ENCODE measurements at places on chromosomes 1 and 21.
A peak's percentile ranks its signal among the peaks of the same experiment; 100 is the strongest.

DNA sequence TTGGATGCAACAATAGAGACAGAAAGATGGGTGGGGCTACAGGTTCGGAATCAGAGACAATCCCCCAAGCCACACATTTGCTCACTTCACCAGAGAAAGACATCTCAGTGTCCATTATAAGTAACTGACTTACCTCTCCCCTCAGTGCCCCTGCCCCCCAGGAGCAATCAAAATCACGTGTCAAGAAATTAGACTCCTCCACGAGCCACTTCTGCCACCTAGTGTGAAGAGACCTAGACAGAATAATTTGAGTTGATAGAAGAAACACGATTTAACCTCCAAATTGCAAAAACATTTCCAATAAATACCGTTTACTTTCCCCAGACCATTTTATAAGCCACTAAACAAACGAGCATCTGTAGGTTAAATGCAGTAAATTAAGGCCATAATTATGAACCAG is 123.2 kb downstream of the SLC30A10 start:
- DNase-seq = no peak

GRCh38 chr1:208222376-208223126 is 21.6 kb downstream of the PLXNA2 start:
- no peak for DNase-seq

DNA sequence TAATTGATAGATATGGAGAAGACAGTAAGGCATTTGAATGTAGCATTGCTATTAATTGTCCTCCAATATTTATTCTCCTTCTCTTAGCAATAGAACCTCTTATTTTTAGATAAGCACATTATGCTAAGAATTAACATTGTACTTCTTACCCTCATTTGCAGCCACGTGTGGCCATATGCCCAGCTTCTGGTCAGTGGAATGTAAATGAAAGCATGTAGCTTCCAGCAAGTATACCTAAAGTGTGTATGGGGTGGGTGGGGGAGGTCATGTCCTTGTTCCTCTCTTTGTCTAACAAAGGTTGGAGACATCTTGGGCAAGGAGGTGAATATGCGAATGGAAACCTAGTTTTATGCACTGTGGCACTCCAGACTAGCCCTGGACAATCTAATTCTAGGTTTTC is 133.6 kb upstream of the HMCN1 start:
- DNase-seq = no peak

- DNase-seq = no peak
Measured at GRCh38 chr1:32991386-32991785, 26.8 kb upstream of the RNF19B start.

- no peak for DNase-seq
Measured at GRCh38 chr21:44531606-44532564, 8.1 kb downstream of the KRTAP10-1 start.

- no peak for DNase-seq
Measured at GRCh38 chr1:197920414-197921117, 3.4 kb downstream of the LHX9 start.

DNA sequence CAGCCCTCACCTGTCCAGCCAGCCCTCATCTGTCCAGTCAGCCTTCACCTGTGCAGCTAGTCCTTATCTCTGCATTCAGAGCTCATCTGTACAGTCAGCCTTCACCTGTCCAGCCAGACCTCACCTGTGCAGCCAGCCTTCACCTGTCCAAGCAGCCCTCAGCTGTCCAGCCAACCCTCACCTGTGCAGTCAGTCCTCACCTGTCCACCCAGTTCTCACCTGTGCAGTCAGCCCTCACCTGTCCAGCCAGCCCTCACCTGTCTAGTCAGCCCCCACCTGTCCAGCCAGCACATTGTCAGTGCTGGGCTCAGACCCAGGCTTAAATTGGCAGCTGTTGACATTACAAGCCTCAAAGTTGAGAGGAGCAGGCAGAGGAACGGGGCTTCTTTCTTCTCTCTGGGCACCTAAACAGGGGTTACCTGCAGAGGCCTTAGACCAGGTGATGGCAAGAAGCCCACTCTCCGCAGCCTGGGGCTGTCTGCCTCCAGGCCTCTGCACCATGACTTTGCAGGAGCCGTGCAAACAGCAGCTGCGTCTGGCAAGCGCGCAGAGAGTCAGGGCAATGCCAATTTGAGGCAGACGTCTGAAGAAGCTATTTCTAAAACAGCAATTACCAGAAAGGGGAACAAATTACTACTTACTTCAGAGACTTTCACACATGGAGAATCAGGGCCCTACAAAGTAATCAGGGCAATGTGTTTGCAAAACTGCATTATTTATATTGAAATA is 506.1 kb downstream of the NPHP4 start:
- DNase-seq = no peak

GRCh38 chr1:201349092-201349491 is 28.4 kb downstream of the TNNT2 start:
- DNase-seq = no peak

GRCh38 chr1:92342401-92342800 is 43.5 kb downstream of the RPAP2 start:
- DNase-seq = no peak

GRCh38 chr1:88150330-88150729 is 533.7 kb upstream of the PKN2 start:
- DNase-seq = no peak

DNA sequence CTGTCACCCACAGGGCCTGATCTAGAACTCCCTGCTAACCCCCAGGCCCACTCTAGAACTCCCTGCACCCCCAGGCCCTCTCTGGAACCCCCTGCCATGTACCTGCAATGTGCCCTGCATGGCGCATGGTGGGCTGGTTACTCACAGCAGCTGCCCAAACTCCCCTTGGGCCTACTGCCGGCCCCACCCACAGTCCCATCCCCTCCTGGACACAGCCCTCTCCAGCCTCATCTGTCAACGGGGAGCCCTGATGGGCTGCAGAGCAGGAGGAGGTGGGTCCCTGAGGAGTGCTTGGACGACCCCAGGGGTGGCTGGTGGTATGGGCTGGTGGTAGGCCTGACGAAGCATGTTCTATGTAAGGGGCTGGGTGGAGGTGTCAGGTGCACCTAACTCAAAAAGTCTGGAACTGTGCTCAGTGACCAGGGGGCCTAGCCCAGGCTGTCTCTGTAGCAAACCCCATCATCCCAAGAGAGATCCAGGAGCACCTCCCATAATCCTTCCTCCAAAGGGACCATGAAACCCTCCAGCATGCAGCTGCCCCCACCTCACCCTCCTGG is 19.0 kb upstream of the PRSS38 start:
- DNase-seq = no peak

- DNase-seq = peak; percentile 45
Measured at GRCh38 chr1:116574581-116575291, 3.9 kb upstream of the CD58 start.

Measured in CD4-positive, alpha-beta T cell treated with Interferon gamma for 1 hour (primary cell).